ENCODE measurements at places on chromosomes 1 and 21.

DNA sequence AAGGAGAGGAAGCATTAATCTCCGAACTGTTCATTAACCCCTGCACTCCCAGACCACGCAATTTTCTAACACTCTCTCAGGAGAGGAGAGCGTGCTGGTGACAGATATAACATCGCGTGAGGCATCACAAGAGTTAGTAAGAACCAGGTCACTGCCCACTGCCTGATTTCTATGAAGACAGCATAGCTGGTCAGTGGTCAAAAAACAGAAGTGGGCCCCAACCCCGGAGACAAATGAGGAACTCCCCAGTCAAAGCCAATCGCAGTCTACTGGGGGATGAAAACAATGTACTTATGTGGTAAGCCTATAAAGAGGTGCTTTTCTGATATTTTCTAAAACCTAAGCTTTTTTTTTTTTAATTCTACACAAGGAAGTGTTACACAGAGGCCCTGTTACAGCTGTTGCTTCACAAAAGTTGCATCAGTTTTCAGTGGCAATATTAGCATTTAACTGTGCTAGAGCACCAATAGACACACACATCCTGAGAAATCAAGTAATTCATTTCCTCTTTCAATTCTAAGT, 231.8 kb upstream of the IRF2BP2 start:
- no peak for DNase-seq

DNA sequence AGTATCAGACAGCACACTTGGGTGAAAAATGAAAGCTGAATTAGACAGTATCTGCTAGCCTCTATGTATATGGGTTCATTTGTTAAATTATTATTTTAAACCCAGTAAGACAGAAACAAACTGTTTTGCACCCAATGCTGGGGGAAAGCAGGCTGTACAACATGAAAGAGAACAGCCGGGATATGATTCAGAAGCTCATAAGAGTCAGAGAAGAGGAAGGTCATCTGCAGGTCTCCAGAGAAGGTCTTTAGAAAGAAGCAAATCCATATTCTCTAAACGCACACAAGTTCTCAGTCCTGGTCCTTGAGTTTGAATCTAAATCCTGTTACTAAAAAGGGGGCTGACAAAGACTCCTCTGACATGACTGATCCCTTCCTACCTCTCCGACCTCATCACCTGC, 155.1 kb downstream of the SIPA1L2 start:
- no peak for DNase-seq

GRCh38 chr1:183248989-183249691, 63.1 kb downstream of the LAMC2 start:
- DNase-seq = no peak

DNA sequence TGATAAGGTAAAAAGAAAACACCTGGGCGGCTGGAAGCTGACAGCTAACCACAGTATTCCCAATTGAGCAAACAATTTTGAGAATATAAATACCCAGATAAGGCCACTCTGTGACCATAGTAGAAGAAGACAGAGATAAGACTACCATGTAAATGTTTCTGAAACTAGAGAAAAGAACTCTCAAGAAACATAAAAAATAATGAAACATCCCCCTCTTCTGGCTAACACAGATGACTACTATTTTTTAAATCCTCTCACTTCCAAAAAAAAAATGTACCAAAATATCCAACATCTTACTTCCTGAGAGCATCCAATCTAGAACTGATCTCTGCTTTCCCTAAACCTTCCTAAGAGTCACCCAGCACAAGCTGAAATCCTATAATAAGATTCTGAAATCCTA, 125.9 kb downstream of the HFM1 start:
- DNase-seq = peak; percentile 17

- peak; percentile 63 for DNase-seq
Measured at GRCh38 chr1:206911064-206911663, 10.6 kb downstream of the FCMR start.

GRCh38 chr1:26915204-26915842, 1.5 kb upstream of the NR0B2 start:
- DNase-seq = no peak

GRCh38 chr1:231443363-231443762, 21.3 kb upstream of the EGLN1 start:
- no peak for DNase-seq

DNA sequence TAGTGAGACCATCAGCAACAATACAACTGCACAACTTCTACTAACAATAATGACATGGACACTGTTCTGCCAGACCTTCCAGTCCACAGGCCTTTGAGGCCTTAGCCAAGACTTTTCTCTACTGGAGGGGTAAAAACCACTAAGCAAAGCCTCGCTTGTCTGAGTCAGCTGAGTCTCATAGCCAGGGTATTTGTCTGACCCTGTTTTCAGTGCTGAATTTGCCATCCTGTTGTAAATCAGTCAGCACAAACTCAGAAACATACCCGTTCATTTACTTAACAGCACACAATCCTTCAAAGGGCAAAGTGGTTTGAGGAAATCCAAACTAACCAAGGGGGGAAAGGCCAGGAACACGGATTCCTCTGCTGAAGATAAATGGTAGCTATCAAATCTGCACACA, 537.8 kb downstream of the SMYD3 start:
- no peak for DNase-seq

GRCh38 chr1:51421964-51422363, 91.6 kb upstream of the TTC39A start:
- peak; percentile 78 for DNase-seq

DNA sequence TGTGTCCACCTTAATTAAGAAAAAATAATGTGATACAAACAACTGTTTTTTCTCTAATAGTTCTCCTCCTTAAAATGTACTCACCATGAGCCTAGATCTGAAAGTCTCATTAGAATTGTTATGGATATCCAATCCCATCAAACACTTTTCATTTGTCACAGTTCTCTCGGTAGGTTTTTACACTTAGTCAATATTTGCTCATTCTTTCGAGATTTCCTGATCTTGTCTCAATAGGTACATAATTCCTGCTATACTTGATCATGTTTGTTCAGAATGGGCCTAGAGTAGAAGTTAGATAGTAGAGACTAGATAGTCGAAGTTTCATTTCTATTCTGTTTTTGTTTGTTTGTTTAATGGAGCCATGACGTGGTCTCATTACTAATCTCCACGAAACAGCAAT, 2005.7 kb downstream of the NCAM2 start:
- DNase-seq = no peak
